ENCODE measurements at places on chromosomes 4 and X. TPM values are rescaled to one million over a fixed set of nuclear protein-coding genes. Genes with fewer than 3 reads are reported as not detected.

GRCh38 chrX:87900320-87900908 lies 382.8 kb downstream of the KLHL4 start:
- DNase-seq = peak; percentile 47

Gene WDR44
- 10.2 TPM for total RNA-seq

Gene NUDT11
- 29.3 TPM for total RNA-seq

DNA sequence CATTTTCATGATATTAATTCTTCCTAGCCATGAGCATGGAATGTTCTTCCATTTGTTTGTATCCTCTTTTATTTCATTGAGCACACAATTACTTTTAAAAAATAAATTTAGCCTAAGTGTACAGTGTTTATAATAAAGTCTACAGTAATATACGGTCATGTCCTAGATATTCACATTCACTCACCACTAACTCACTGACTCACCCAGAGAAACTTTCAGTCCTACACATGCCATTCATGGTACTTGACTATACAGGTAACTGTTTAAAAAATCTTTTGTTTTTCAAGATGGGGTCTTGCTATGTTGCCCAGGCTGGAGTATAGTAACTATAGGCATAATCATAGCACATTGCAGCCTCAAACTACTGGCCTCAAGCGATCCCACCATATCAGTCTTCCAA lies 348.1 kb downstream of the RAPGEF2 start:
- DNase-seq = no peak

- peak; percentile 74 for DNase-seq
Measured at GRCh38 chr4:145936142-145936996, 2.3 kb downstream of the ZNF827 start.

All from H4 (cell line).